ENCODE measurements at places on chromosomes 12 and 14.

GRCh38 chr14:39666386-39666785 is 234.2 kb upstream of the FBXO33 start:
- no peak for DNase-seq

GRCh38 chr12:6211421-6211869 is 11.2 kb downstream of the CD9 start:
- DNase-seq: no peak

- peak; percentile 17 for DNase-seq
Measured at GRCh38 chr12:131583090-131583712, 127.7 kb upstream of the SFSWAP start.

DNA sequence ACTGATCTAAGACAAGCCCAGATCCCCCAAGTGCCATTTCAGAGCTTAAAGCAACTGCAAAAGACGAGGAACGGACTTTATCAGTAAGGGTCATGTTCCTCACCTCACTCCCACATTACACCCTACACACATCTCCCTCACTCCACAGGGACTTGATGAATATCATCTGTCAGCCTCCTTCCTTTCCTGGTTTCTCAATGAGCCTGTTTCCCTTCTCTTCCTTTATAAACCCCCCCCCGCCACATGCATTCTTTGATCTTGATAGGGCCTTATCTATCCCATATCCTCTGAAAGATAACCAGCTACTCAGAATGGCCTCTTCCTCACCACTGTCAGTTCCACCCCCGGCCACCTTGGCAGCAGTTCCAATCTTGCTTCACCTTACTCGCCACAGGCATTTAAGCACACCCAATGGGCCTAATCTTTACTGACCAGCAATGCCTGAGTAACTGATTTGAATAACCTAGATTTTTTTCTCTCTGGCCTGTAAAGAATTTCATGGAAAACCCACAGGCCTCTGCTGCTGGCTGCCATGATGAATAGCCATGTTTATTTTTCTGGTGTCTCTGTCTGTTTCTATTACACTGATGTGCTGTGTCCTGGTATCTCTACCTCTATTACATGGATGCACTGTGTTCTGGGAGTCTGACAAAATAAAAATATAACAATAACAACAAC is 138.7 kb downstream of the PHLDA1 start:
- DNase-seq: no peak

- no peak for DNase-seq
Measured at GRCh38 chr14:93969082-93969828, 7.1 kb downstream of the ASB2 start.

Data from Panc1 (cell line).